Dermis blood vessel endothelial cell (primary cell): ENCODE measurements at places on chromosomes 1 and 21.
A peak's percentile ranks its signal among the peaks of the same experiment; 100 is the strongest.

DNA sequence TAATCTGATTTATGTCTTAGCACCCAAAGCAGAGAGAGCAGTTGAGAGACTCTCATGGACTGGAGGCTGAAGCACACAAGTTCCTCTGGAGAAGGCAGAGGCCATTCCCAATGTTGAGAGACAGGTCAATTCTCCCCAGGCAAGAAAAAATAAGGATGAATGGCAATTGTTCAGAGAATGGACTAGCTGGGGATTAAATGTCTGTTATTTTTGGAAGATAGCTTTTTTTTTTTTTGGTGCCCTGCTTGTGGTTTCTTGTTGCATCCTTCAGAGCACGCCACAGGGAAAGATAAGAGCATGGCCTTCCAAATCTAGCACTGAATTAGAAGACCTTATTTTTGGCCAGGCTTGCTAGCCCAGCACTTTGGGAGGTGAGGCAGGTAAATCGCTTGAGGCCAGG is 65.6 kb upstream of the ERRFI1 start:
- no peak for DNase-seq

- DNase-seq: no peak
Measured at GRCh38 chr1:36436821-36437220, 13.4 kb downstream of the OSCP1 start.

GRCh38 chr1:203636291-203636690 is 9.7 kb downstream of the ATP2B4 start:
- no peak for DNase-seq

GRCh38 chr1:200243042-200243437 is 166.8 kb downstream of the ZNF281 start:
- no peak for DNase-seq

DNA sequence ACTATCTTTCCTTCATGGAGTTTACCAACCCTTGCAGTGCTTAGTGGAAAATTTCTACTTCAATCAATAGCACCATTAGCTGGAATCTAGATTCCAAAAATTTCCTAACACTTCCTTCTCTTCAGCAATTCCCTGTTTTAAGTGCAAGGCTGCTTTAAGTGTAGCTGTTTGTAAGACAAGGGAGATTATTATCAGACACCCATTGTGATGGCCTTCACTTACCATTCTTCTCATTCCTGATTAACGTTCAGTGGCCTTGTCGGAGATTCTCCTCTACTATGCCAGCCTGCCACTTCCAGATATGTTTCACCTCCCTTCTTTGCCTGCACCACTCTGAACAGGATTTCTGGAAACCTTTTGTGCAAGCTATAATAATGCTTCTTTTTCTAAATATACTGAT is 464.9 kb upstream of the ADGRL2 start:
- DNase-seq: no peak

- DNase-seq: no peak
Measured at GRCh38 chr1:27868556-27868931, 3.8 kb upstream of the THEMIS2 start.

- DNase-seq: no peak
Measured at GRCh38 chr21:38702196-38702595, 103.5 kb upstream of the ETS2 start.

GRCh38 chr1:186443638-186444037 is 17.3 kb downstream of the PDC start:
- DNase-seq: no peak

GRCh38 chr1:13450204-13450603 is 40.0 kb downstream of the PRAMEF20 start:
- no peak for DNase-seq

- no peak for DNase-seq
Measured at GRCh38 chr1:67860776-67861175, 27.5 kb upstream of the GNG12 start.

DNA sequence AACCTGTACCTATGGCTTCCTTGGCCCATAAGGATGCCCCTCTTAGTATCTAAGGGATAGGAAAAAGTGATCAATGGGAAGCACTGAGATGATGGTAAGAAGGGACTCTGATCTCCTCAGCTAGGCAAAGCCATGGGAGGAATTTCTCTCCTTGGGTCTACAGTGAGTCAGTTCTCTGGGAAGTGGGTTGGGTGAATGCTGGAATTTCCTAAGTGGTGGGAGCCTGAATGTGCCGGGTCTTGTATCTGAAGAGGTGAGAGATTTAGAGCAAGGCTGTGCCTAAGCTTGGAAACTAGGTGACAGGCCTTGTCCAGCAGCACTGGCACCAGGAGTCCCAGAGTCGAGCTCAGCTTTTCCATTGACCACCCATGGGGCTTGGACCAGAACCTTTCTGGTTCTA is 96.3 kb upstream of the SLC2A1 start:
- no peak for DNase-seq

GRCh38 chr1:39905172-39905571 is 3.5 kb upstream of the MYCL start:
- DNase-seq: no peak

GRCh38 chr1:42933610-42934491 is 24.8 kb downstream of the SLC2A1 start:
- DNase-seq: no peak

DNA sequence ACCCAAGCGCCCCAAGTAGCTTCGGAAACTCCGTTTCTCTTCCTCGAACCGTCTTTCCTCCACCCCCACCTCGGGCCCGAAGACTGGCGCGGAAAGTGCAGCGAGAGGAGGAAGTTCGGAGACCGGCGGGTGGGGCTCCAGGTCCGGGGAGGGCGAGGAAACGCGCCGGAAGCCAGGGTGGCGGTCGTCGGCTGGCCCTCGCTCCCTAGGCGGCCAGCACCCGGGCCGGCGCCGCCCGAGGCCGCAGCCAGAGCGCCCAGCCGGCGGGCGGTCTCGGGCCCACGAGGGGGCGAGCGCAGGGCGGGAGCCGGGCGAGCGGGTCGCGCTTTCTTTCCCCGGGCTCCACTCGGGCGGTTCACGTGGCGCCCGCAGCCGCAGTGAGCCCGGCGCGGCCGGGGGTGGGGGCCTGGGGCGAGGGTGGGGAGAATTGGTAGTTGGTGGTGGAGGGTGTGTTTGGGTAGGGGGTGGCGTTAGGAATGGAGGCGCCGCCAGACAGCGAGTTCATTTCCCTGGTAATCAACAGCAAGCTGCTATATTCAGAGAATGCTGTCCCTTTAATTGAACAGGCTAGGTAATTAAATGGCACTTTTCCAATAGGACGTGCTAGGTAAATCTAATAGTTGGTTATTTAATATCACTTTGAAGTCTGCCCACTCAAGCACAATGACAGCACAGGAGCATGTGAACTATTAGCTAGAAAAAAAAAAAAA is 6.7 kb downstream of the LMO4 start:
- DNase-seq: peak; percentile 56

DNA sequence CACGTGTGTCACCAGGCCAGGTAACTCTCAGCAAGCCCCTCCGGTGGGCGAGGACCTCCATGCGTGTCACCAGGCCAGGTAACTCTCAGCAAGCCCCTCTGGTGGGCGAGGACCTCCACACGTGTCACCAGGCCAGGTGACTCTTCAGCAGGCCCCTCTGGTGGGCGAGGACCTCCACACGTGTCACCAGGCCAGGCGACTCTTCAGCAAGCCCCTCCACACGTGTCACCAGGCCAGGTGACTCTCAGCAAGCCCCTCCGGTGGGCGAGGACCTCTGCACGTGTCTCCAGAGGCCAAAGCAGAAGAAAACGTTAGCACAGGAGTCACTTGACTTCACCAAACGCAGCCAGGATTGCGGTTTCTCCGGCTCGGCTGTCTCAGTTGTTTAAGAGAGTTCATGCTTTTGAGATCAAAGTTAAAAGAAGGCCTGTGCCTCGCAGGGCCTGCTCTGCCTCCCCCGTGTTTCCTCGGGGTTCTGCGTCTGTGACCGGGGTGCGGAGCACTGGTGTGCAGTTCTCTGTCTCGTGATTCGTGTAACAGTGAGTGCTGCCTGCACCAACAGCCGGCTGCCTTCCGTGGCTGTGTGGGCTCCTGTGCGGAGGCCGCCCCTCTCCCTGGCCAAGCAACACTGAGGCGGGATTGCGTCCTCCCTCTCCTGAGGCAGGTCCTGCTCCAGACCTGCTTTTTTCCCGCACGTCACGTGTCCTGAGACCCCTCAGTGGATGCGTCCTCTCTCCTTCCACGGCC is 56.6 kb downstream of the PRKCZ start:
- DNase-seq: no peak

DNA sequence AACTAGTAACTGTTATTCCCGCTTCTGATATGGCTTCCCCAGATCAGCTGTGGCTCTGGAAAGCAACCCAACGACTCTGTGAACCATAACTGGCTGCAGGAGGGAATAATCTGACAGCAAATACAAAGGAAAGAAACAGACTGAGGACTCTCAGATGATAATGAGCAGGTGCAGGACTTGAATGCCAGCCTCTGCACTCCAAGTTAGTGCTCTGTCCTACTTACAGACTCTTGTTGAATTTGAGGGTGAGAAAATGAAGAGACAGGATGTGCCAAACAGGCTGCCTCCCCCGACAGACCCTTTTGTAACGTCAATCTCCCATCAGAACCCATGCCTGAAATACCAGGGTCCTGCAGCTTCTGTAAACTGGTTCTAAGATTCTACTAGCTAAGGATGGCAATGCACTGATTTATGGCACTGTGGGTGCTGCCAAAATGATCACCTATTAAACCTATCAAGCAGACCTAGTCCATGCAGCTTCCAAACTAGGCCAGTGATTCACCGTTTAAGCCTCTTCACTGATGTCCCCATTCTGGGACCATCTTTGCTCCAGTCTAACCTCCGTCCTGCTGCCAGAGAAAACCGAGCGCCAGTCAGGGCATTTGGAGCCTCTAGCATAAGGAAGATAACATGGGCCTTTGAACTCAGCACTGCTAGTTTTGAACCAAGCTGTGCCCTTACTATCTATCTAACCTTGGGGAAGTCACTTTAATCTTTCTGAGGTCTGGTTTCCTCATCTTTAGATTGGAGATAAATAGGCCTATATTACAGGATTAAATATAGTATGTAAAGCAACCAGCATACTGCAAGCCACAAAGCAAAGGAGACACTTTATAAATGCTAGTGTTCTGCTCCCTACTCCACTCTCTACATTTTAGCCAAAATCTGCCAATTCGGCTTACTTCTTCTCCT is 4.8 kb downstream of the MKNK1 start:
- DNase-seq: no peak

GRCh38 chr1:227732586-227733308 is 2.4 kb downstream of the JMJD4 start:
- no peak for DNase-seq

DNA sequence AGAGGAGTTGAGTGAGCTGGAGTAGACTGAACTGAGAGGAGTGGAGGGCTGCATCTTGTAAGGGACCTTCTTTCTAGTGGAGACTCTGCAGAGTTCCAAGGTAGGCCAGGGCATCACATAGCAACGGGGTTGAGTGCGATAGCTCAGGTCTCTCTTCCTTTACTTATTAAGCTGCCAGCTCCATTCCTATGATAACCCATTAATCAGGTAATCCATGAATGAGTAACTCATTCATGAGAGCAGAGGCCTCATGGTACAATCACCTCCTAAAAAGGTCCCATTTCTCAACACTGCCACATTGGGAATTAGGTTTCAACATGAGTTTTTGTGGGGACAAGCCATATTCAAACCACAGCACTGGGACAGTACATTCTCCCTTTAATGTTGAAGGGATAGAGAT is 21.3 kb downstream of the VN1R5 start:
- no peak for DNase-seq

GRCh38 chr1:25190260-25190659 is 42.0 kb downstream of the SYF2 start:
- no peak for DNase-seq

GRCh38 chr1:202661136-202661845 is 49.0 kb downstream of the SYT2 start:
- no peak for DNase-seq

DNA sequence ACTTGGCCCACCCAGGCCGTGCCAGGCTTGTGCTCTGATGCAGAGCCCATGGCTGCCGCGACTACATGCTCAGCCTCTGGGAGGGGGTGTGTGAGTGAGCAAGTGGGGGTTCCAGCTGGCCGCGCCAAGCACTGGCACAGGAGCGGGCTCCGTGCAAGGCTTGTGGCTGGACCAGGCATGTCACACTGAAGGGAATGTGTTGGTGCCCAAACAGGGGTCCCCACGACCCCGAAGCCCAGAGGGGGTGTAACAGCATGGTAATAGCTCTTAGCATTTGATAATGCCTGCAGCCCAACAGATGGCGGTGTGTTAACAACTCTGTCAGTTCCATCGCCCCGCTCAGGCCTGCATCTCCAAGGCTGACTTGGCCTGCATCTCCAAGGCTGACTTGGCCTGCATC is 38.3 kb upstream of the CD46 start:
- DNase-seq: no peak

- no peak for DNase-seq
Measured at GRCh38 chr1:5903031-5903430, 89.2 kb downstream of the NPHP4 start.

GRCh38 chr1:77281491-77282186 is at the start of gene AK5:
TSS of gene AK5 (plus strand) at chr1:77282019. CDS start at chr1:77282314, 295 bp downstream.
- peak; percentile 68 for DNase-seq

DNA sequence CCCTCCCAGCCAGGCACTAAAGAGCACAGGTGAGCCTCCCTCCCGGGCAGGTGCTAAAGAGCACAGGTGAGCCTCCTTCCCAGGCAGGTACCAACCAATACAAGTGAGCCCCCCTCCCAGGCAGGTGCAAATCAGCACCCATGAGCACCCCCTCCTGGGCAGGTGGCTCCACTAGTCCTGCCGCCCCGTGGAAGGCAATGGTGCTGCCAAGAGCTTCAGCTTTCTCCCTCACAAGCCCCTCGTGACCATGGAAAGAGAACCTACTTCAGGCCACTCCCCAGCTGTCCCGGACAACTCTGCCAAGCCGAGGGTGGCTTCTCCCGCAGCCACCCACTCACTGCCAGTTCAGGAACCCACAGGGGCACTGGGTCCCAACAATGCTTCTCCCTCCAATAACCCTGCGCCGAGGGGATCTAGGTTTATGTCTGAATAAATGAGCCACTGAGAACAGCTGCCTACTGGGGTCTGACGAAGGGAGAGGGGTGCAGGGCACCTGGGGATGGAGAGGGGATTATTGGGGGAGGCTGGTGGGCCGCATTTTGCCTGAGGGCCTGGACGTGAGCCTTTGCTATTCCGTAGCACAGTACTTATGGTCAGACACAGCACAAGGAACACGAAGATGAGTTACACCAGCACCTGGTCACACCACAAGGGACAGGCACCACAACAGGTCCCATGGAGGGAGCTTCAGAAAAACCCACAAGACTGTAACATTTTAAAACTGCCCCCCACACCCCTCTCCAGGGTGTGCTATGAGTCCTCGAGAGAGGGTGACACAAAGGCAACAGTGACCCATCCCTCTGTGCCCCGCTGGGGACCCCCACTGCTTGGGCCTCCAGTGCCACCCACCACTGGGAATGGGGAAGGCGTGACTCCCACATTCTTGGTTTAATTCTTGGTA is 46.3 kb downstream of the PRDM15 start:
- DNase-seq: no peak

GRCh38 chr1:234645474-234645953 is 35.5 kb upstream of the IRF2BP2 start:
- peak; percentile 75 for DNase-seq

DNA sequence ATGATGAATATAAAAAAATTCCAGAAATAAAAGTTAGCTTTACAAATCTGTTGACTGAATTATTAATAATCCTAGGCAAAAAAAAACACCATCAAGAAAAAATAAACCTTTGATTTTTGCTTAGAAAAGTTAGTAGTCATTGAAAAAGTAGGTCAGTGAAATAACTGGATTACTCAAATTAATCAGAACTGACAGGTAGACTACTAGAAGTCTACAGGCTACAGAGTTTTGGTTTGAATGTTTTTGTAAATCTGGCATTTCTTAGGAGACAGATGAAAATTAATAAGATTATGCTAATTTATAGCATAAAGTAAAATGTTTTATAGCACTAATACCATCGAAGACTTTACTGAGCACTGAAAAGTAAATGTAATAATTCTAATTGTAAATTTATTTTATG is 511.9 kb downstream of the PTPRC start:
- no peak for DNase-seq
